Activated CD4-positive, alpha-beta T cell treated with anti-CD3 and anti-CD28 coated beads for 24 hours (primary cell): ENCODE measurements at places on chromosomes 2 and 18.
A peak's percentile ranks its signal among the peaks of the same experiment; 100 is the strongest.

GRCh38 chr2:48452108-48452507, 77.8 kb upstream of the STON1 start:
- DNase-seq, result no peak

DNA sequence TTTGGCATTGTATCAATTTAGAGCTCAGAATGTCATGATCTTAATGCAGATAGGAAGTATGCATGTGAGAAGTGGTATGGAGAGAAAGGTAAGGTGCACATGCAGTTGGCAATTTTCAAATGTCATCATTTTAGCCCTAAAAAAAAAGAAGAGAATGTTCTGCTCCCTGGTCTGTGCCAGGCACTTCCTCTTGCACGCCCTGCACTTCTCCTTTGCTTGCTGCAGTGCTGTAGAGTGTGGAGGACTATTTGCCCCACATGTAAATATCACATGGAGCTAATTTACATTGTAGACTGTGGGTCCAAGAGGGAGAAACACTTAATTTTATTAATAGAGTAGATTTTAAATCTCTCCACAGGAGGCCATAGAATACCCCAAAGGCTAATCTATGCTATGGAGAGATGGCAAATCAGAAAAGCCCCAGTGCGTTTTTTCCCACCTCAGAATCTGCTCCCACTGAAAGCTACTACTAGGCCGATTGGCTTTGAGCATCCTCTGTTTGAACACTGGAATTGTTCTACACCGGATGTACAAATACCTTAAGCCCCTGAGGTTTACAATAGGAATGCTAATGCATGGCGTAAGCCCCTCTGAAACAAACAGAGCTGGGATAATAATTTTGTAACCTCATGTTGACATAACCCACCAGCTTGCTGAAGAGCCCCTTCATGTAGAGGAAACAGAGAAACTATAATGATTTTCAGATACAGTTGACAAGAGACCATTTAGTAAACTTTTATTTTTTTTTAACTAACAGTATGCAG, 137.2 kb upstream of the KLHL14 start:
- DNase-seq, result no peak

DNA sequence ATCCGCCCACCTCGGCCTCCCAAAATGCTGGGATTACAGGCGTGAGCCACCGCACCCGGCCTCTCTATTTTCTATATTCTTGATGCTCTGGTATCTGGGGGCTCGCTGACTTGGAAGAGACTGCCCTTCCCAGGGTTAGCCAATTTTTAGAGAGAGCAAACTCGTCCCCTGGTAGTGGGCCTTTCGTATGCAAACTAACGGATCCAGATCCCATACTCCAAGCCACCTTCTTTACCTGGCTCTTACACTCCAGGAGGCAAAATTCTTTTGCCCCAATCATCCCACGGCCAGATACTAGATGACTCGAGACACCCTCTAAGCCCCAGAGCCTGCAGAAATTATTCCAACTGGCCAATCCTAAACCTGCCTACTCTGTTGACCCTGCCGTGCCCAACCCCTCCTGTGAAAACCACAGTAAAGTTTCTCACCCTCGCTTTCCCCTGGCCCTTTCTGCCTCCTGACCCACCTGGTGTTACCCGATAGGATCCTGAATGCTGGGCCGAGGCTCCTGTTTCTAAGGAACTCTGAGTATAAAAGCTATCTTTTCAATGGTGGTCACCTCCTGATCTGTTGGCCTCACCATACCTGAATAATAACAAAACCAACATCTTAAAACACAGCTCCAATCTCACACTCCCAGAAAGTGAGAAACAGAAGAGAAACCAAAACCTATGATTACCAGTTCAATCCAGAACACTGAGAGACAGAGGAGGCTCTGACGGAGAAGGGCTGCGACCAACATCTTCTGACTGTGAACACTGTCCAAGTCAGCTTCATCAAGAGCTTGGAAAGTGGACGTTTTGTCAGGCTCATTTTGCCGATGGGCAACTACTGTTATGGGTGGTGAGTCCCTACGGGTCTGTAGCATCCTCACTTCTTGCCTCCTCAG, 57.6 kb upstream of the ZNF532 start:
- DNase-seq, result no peak

DNA sequence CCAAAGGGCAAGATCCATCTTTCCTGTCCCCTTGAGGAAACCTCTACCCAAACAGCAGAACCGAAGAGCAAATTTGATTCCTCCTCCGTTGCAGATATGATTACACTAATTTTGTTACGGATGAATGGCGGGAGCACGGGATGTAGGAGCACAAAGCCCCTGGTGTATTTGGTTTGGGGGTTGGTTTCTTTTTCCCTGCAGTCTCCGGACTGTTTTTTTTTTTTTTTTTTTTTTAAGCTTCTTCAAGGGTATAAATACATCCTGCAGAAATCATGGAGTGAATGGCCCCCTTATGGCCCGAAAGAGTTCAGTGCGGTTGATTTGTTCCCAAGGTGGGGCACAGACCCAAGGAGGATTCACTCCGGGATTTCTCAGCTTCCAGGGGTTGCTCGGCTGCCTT, 135.3 kb upstream of the SH3BP4 start:
- no peak for DNase-seq

GRCh38 chr18:29660777-29661176, 1381.8 kb downstream of the DSC3 start:
- no peak for DNase-seq

- DNase-seq, result no peak
Measured at GRCh38 chr2:2041256-2041824, 289.7 kb downstream of the MYT1L start.

- DNase-seq, result no peak
Measured at GRCh38 chr2:241660593-241661213, 23.2 kb downstream of the ATG4B start.

DNA sequence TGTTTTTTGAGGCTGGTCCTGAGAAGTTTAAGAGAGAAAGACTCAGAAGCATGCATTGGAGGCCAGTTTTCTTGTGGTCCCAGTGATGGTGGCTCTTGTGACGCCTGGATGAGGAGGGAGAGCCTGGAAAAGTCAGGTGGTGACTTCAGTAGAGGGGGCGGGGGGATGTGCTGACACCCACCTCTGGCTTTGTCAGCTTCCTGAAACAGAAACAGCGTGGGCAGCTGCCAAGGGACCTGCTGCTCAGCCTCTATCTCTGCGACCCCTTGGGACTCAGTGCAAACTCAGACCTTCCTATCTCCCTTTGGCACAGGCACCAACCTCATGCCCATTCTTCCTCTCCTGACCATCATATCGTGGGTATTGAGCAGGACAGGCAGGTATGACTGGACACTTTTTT, 6.4 kb downstream of the TGFBRAP1 start:
- DNase-seq, result no peak

- no peak for DNase-seq
Measured at GRCh38 chr18:36786686-36787085, 42.1 kb downstream of the TPGS2 start.

DNA sequence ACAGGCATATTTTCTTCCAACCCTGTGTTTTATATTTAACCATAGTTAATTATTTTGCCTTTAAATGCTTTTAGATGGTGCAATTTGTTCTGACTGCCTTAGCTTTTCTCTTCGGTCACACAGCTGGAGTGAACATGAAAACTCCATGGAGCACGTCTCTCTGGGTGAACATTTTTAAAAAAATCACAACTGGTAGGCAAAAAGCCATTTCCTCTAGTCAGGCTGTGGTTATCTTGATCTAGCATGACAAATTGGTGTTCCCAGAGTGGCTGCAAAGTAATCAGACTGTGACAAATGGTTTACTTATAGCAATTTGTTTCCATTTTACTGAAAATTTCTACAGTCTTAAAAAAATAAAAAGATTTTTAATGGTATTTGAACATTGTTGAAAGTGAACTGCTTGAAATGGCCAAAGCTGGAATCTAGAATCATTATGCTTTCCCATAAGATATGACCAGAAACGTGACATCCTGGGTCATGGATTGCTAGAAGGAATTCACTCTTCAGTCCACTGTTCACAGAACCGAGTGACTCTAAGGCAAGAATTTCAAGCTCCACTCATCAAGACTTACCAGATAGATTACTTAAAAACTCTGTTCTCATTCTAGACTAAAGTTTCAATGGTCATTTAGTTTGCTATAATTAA, 703.6 kb downstream of the CPS1 start:
- DNase-seq, result no peak

- DNase-seq, result peak; percentile 15
Measured at GRCh38 chr2:73859721-73860586, 31.2 kb downstream of the STAMBP start.

- DNase-seq, result no peak
Measured at GRCh38 chr2:145021962-145022665, 502.2 kb upstream of the ZEB2 start.

- no peak for DNase-seq
Measured at GRCh38 chr18:55001394-55002024, 42.2 kb upstream of the CCDC68 start.

GRCh38 chr2:170218931-170219330, 41.0 kb downstream of the MYO3B start:
- no peak for DNase-seq

GRCh38 chr2:19540739-19541525, 182.5 kb upstream of the OSR1 start:
- no peak for DNase-seq

GRCh38 chr18:58218117-58218516, 174.1 kb downstream of the NEDD4L start:
- no peak for DNase-seq

DNA sequence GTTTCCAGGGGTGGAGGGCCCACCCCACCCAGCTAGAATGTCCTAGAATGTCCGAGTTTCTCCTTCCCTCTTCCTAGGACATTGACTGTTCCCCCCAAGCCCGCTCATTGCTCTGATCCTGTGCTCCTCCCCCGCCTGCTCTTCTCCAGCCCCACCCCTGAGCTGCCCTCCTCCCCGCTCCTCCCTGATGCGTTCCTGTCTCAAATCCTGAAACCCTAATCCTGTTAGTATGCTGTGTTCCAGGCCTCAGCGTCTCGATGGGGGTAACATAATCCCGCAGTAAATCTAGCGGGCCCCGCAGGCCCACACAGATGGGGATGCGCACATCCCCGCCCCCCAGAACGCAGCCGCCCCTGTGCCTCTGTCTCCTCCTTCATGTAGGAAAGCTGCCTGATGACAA, 51.3 kb downstream of the NRP2 start:
- DNase-seq, result no peak

- no peak for DNase-seq
Measured at GRCh38 chr18:11785444-11786055, 65.7 kb upstream of the CHMP1B start.

- DNase-seq, result no peak
Measured at GRCh38 chr2:186783254-186783653, 65.7 kb downstream of the ZSWIM2 start.

DNA sequence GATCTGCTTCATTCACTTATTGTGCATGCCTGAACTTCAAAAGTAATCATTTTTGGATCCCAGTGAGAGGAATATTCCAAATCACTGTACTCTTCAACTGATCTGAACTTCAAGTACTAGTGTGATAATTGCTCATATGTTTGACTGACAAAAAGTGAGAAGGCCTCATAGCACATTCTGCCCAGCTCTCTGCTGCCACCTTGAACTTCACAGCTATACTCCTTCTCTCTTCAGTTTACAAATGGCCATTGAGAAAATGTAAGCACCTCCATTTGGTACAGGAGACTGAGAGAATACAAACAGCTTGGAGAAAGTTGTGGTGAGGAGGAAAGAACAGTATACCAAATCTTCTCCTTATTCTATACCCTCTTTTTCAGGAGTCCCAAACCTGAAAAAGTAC, 946.0 kb upstream of the CHAC2 start:
- no peak for DNase-seq

GRCh38 chr2:112629224-112629623, 16.5 kb upstream of the SLC20A1 start:
- no peak for DNase-seq

DNA sequence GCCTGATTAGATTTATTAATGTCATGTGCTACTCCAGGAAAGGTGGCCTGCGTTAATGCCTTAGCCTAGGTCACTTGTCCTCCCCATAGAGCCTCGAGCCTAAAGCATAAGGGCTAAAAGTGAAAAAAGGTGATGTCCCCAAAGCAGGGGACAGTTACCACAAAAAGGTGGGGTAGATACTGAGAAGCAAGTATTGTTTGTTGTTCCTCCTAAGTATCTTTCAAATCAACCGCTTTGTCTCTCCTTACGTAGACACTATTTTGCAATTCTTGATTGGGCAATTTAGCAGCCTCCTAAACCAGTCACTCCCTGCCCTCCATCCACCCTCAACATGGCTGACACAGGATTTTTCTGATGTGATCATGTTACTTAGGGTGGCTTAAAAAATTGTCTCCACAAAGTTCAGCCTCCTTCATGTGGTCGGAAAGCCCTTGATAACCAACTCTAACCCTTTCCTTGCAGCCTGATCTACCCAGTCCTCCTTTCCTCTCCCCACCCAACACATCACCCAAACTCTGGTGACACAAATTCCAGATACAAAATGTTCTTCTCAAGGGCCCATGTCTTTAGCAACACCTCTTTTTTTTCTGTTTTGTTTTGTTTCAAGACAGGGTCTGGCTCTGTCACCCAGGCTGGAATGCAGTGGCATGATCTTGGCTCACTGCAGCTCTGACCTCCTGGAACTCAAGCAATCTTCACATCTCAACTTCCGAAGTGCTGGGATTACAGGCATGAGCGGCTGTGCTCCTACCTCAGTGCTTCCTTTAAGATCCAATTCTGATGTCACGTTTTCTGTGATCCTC, 6.9 kb downstream of the INHA start:
- no peak for DNase-seq

DNA sequence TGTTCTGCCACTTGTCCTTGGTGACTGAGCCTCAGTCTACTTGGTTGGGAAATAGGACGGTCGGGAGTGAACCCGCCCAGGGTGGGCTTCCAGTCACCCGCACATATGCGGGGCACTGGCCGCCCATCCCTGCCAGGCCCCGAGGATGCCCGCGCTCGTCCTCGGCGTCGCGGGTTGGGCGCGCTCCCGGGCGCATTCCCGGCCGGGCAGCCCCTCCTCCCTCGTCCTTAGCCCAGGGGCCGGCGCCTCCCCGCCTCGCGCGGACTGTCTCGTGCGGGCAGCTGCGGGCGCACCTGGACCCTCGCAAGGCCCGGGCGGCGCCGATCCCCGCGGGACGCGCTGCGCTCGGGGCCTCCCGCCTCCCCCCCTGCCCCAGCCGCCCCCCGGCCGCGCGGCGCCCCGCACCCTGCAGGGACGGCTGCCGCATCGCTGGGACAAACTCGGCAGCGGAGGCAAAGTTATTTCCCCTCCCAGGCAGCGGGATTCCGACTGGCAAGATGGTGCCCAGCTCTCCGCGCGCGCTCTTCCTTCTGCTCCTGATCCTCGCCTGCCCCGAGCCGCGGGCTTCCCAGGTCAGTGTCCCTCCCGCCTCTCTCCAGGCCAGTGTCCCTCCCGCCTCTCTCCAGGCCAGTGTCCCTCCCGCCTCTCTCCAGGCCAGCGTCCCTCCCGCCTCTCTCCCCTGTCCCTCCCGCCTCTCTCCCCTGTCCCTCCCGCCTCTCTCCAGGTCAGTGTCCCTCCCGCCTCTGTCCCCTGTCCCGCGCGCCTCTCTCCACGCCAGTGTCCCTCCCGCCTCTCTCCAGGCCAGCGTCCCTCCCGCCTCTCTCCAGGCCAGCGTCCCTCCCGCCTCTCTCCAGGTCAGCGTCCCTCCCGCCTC, at the start of gene FBLN7:
Gene FBLN7 (plus strand): TSS at position 227 of the 874 bp plus-strand sequence. CDS start 271 bp downstream, at position 498.
- no peak for DNase-seq

- DNase-seq, result no peak
Measured at GRCh38 chr2:100773538-100773937, 46.4 kb upstream of the NPAS2 start.

GRCh38 chr18:41720226-41720625, 234.8 kb upstream of the PIK3C3 start:
- no peak for DNase-seq
